ENCODE measurements at places on chromosomes 3 and 15.

- no peak for DNase-seq
Observed at GRCh38 chr3:146814601-146815315, 209.6 kb upstream of the PLSCR5 start.

DNA sequence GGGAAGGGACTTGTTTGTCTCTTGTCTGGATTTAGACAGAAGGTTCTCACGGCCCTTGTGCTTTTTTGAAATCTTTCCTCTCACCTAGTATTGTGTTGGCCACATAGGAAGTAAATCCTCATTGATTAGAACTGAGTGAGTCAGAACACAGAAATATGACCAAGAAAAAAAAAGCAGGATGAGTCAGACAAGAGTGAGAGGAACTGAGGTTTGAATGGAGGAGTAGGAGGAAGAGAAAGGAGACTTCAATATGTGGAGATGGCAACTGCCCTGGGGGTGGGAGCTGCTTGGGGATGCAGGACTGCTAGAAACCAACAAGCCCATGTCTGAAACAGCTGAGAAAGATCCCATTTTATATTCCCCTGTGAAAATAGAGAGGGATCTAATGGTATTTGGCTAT is 194.1 kb upstream of the ZBTB20 start:
- no peak for DNase-seq

- DNase-seq = no peak
Observed at GRCh38 chr3:171187706-171188290, 161.3 kb upstream of the SLC2A2 start.

DNA sequence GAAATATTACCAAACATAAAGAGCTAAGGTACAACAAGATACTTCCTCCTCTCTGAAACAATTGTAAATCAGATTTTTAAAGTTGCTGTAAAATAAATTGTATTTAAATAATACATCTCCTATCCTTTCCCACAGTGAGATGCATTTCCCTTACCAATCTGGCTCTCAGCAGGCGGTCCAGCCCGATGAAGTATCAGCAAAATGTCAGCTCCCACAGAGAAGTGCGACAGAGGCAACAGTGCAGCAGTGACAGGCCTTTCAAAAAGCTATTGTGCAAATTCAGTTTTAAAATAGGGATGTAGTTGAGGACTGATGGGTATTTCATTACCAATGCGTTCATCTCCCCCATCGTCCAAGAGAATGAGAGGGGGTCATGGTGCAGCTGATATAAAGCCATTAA is 733.2 kb upstream of the GOLIM4 start:
- DNase-seq = no peak

GRCh38 chr15:66758844-66759243 is 56.8 kb downstream of the SMAD6 start:
- no peak for DNase-seq

DNA sequence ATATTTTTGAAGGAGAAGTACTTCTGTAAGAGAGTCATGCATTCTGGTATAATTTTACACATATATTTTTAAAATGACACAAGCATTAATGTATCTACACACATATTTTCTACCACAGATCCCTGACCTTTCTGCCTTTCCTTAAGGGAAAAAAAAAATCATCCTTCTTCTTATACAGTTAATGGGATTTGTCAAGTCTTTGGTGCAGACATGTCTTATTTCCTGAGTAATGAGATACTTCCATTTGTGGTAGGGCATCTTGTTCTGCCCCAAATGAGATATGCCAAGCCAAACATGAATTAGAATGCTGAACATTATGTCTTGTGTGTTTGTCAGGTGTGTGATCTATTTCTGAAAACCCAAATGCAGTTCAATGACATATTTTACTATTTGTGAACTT is 329.9 kb downstream of the RBMS3 start:
- no peak for DNase-seq

- no peak for DNase-seq
Observed at GRCh38 chr15:85762756-85763127, 32.0 kb downstream of the KLHL25 start.

DNA sequence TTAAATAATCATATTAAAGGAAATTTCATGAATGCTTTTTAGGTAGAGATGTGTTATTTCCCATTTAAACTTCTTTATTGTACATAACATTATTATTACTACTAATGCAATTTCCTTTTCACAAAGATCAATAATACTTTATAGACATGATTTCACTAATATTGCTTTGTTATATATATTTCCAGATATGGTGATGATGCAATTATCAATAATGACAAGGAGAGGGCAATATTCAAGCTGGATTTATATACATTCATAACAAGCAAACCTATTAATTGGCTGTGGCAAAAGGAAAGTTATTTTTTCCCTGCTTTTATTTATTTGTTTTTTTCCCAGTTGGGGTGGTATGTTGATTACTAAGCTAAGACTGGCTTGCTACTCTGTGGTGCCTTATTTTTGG is 113.5 kb downstream of the RAP2B start:
- no peak for DNase-seq

- no peak for DNase-seq
Observed at GRCh38 chr3:161852744-161853143, 356.1 kb downstream of the OTOL1 start.

DNA sequence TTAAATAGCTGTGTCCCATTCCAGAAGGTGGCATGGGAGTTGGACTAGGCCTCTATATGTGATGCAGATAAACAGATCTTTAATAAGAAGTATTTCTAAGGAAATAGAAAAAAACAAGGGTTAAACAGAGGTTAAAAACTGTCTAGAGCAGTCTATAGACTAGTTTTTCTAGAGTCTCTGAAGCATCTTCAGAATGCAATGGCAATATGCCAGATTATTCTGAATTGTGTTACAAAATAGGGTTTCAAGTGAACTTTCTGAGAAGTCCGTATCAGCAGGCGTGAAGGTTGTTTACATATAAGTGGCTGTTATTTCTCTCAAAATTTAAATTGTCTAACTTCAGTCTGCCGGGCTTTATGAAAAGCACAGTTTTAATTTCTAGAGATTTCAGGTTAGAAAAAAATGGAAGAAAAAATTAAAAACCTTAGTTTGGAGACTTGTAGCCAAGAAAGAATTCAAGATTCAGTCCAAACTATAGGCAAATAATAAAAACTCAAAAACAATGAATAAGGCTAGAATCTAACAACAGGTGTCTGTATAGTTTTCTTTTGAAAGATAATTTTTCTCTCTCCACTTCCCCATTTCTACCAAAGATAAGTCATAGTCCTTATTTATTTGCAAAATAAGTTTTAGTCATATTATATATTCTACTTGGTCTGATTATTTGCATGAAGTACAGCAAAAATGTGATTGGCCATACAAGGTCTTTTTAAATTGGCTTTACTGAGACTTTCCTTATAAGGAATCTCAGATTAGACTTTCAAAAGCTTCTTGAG is 55.2 kb downstream of the OSTN start:
- no peak for DNase-seq

- no peak for DNase-seq
Observed at GRCh38 chr3:77039606-77040171, at the start of gene ROBO2. ROBO2 (plus strand) TSS chr3:77040099; CDS start chr3:77040786, 687 bp downstream.

GRCh38 chr3:179037351-179037750 is 34.3 kb downstream of the ZMAT3 start:
- DNase-seq = no peak

Data from activated CD4-positive, CD25-positive, alpha-beta regulatory T cell treated with anti-CD3 and anti-CD28 coated beads, Interleukin-2, amount 50 U/mL, for 72 hours (primary cell).